ENCODE measurements at places on chromosomes 11 and 22.

GRCh38 chr11:123194337-123195187, 486 bp downstream of the CLMP start:
- DNase-seq: no peak

DNA sequence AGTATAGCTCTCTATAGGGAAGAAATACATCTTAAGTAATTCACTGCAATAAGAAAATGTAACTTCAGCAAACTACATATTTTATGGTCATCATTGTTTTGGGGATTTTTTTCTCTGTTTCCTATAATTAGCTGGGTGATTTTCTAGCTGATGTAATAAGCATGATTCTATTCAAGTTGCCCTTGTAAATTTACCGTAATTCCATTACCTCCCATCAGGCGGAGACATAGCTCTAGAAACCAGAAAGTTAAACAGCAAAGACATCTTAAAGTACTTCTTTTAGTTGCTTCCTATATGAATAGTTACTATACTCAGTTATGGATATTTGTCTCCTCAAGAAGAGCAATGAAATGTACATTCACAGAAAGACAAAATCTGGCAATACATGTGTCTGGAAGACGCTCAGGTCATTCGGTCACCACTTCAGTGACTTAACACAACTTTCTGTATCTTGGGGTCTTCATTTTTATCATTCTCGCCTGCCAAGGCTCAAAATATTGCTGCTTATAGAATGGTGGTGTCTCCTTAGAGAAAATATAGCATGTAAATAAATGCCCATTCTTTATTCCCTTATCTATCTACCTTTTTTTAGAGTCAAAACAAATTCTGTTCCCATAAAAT, 239.9 kb upstream of the ZC3H12C start:
- peak; percentile 69 for DNase-seq

GRCh38 chr22:46842606-46843005, 80.2 kb downstream of the TBC1D22A start:
- DNase-seq: no peak

- no peak for DNase-seq
These were observed 9.2 kb upstream of the NDUFS8 start for GRCh38 chr11:68021167-68021787.

- DNase-seq: no peak
These were observed 143.0 kb upstream of the PDGFD start for GRCh38 chr11:104306862-104307474.

DNA sequence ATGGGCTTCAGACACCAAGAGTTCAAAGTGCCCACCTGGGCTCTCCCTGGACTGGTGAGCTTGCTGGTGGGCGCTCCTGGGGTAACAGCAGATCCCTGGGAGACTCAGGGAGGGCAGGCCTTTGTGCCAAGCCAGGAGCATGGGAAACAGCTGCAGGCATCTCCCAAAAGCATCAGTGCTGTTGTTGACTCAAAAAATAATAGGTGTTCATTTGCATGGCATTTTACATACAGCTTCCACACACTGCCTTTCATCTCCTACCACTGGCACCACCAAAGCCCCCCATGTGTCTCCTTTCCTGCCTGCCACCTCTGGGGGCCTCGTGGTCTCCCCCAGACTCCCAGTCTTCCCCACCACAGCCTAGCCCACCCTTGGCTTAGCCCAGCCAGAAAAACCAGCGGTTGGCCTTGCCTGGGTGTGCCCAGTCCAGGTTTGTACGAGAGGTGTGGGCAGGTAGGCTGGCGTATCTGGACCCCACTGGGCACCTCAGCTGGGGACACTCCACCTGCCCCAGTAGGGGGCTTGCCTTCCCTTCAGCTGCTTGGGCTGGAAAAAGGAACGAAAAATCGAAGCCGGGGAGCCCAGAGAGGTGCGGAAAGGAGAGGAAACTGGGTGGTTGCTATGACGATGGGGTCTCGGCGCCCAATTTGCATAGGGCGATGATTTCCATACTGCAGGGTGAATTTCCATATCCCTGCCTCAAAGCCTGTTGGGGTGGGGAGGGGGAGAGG, 15.0 kb downstream of the POU2F3 start:
- DNase-seq: no peak

DNA sequence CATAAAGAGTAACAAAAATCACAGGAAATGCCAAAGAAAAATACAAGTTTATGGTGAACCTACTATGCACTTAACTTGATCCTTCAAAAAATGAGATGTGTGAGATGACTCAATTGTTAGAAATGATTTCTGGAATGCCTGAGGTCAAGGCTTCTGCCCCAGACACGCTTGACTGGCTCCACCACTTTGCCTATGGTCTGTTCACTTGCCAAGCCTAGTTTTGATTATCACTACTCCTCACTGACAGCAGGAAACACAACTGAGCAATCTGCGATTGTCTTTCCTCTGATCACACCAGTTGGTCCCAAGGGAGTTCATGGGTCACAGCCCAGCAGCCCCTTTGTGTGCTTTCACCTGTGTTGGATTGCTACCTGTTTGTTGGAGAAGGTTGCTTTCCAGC, 20.6 kb upstream of the PRDM10 start:
- DNase-seq: no peak

- no peak for DNase-seq
These were observed 9.0 kb downstream of the DTX4 start for GRCh38 chr11:59180907-59181306.

DNA sequence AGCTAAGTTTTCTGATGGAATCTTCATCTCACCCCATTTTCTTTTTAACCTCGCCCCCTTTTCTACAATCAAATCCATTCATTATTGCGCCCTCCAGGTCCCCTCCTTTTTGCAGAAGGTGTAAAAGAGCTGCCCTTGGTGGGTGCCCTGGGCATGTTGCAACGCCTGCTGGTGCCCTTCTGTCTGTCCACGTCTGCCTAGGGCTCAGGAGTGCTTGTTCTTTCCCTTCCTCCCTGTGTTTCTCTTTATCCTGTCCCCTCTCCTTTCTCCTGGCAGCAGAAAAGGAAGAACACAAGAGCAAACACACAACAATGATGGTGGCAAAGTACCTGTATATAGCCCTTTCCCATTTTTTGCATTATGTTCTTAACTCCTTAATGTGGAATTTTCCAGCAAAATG, 6.2 kb upstream of the TLCD5 start:
- no peak for DNase-seq

DNA sequence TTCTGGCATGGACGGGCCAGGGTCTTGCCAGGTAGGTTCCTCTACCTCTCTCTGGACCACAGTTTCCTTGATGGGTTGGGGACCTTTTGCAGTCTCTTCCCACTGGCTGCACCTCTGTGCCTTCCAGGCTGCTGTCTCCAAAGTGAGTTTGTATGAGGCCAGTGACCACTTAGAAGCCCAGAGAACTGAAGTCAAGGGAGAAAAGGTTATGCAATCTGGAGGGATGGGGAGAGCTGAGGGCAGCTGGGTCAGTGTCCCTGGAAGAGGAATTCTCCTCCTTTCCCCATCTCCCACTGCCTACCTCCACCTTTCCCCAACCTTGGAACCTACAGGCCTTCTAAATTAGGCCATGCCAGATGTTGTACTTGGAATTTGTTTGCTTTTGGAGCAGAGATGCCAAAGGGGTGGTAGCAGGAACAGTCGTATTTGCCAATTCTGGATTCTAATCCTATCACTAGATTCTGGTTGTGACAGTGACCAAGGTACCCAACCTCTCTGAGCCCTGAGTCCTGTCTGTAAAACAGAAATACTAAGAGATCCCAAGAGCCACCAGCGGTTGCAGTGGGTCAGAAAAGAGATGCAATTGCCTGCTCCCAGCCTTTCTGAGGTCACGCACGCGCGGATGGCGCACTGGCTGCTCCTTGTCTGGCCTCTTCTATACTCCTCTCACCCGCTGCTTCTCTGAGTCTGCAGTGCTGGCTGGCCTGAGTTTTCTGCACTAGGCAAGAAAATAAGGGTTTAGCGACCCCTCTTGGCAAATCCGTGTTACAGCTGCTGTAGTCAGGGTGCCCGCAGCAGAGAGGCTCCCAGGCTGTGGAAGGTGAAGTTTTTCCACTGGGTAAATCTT, 10.7 kb upstream of the ACCSL start:
- peak; percentile 45 for DNase-seq

DNA sequence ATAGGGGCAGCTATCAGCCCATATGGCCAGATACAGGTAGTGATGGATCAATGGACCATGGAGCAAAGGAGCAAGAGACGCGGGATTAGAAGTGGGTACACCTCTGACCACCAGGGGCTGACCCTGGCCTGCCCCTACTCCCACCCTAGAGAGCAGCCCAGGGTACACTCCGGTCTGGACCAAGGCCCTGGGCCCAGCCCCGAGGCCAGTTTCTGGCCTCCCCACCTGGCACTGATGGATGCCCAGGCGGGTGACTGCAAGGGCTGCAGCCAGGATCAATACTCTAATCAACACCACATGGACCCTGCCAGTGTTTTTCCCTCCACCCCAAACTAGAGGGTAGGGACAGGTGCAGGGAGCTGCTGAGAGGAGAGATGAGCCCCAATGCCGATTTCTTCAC, 74.1 kb upstream of the NECTIN1 start:
- no peak for DNase-seq

DNA sequence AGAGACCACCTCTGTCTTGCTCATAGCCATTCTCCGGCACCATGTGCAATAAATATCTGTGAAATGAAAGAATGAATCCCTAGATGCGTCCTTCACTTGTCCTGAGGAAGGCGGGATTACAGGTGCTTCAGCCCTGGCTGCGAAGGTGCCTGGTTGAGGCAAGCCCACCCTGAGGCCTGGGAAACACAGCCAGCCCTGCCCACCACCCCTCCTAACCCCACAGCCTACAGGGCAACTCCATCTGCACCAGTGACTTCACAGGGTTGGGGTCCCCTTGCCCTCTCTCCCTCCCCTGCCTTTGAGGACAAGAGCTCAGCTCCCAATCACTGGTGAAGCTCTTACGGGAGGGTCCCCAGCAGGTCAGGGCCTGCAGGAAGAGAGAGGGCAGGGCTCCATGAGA, 17.5 kb upstream of the SCGB1A1 start:
- no peak for DNase-seq

DNA sequence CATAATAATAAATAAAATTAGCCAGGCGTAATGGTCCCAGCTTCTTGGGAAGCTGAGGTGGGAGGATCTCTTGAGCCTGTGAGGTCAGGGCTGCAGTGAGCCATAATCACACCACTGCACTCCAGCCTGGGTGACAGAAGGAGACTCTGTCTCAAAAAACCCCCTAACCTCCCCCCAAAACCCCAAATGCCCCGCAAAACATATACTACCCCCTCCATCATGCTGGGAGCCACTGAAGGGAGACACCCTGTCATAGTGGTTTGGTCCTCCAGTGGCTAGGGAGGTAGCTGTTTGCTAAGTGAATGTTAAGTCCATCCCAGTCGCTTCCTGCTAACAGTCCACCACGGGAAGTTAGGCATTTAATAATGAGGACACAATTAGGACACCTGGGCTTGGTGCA, 125.0 kb downstream of the ABTB2 start:
- peak; percentile 51 for DNase-seq

GRCh38 chr11:128841461-128842072, 25.5 kb downstream of the KCNJ1 start:
- DNase-seq: no peak

GRCh38 chr11:96063053-96063452, 139.1 kb upstream of the MTMR2 start:
- no peak for DNase-seq

DNA sequence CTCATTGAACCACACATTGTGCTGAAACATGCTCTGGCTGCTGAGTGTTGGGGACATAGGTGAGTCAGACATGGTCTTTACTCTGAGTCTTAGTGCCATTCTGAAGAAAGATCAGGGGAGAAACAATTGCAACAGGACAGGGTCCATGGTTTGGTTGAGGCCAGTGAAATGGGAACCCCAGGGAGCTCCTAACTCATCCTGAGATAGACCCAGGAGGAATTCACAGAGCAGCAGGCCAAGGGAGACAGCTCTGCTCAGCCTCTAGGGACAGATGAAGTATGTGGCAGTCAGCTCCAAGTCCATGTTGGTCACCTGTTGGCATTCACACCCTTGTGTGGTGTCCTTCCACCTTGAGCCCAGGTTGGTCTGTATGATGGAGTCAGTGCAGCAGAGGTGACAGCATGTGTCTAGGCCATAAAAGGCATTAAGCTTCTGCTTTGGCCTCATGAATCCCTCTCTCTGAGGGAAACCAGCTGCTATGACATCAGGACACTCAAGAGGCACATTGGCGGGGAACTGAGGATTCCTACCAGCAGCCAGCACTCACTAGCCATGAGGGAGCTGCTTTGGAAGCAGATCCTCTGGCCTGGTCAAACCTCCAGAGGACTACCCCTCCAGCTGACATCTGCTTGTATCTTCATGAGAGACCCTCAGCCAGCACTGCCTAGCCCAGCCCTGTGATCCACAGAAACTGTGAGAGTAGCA, 50.3 kb upstream of the MYEOV start:
- DNase-seq: no peak

DNA sequence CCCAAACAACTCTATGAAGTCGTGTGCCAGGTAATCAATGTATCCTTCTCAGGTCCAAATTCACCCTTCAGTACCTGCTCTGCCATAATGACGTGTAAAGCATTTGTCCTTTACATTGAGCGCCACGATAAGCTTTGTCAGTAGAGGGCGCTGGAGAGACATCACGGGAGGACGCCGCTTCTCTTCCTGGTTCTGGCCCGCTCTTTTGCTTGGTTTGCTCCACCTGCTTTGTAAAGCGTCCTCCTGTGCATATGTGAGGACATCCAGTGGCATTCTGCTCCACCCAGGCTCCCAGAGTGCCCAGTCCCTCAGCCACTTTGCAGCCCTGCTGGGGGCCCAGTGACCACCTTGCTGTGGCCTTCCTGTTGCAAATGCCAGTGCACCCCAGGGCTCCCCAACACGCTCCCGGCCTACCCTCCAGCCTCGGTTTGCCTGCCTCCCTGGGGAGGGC, 61.1 kb downstream of the WT1 start:
- DNase-seq: peak; percentile 44

DNA sequence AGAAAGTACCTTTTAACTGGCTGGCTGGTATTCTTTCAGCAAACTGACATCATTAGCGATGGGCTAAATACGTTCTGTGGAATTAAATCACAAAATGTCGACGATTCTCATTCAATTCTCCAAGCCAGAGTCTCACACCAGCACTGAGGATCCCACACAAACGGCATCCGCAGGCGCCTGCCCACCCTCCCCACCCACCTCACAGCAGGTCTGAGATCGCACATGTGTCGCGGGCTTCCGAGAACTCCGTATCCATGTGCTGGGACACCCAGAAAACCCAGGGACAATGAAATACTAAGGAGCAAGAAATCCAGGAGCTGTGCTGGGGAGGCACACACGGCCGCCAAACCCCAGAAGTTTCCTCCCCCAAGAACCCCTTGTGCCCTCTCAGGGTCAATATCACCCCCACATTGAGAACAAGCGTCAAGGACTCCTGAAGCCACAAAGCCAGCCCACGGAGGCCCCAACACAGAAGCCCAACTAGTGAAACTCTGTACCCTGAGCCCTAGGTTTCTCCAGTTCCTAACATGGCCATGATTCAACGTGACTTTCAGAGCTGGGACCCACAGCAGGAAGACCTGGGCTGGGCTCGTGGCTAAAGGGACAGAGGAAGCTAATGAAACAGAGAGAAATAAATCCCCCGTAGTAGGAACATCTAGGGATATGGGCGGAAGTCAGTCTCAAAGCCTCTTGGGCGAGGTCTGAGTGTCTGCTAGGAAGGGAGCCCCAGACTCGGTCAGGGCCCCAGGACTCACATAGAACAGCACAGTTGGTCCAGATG, 8.0 kb downstream of the TOLLIP start:
- DNase-seq: no peak

Data from inflammatory macrophage treated with lipopolysaccharide for 4 hours (primary cell).